ENCODE measurements at places on chromosomes 1 and 21.

DNA sequence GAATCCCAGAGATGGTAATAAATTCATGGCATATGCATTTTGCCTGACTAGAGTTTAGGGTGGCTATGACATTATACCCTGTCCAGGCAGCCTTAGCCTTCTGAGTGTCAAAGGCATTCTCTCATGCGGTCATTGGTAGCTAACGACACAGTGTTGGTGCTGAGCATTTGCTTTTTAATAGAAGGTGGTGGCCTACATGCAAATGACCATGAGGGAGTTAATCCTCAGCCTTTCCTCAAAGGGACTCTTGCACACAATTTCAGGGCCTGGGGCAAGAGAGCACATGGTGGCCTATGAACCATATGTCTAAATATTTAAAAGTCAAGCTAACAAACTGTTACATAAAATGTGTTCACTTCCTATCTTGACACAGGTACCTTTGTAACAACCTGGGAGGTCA lies 30.9 kb upstream of the KCNA10 start:
- DNase-seq = no peak

DNA sequence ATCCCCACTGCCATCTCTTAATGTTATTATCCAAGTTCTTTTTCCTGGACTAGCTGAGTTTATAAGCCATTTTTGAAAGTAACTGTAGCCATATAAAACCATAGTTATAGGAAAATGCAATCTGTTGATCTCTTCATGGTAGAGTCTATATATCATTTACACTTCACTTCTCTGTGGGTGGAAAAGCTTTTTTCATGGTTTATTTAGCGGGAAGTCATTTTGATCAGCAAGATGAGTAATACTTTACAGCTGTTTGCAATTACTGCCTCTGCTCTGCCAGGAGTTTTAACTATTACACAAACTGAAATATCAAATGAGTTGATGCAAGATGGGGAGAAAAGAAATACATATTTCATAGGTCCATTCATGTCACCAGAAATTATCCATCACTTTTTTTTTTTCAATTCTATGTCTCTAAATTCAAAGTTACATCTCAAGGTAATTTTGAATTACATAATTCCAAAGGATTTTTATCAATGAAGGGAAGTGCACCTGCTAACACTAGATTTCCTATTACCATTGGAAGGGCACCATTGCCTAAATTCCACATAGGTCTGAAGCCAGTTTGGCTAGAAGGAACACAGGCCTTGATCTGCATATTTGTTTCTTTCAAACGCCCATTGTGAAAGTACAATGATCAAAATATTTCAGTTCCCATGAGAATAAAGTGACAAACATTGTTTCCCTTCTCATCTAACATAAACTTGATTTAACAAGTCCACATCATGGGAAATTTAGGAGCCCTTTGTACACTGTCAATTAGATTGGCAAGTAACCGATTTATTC lies 296.7 kb downstream of the ZNF326 start:
- no peak for DNase-seq

GRCh38 chr1:125087691-125088090 lies 3902.9 kb downstream of the SRGAP2C start:
- no peak for DNase-seq

DNA sequence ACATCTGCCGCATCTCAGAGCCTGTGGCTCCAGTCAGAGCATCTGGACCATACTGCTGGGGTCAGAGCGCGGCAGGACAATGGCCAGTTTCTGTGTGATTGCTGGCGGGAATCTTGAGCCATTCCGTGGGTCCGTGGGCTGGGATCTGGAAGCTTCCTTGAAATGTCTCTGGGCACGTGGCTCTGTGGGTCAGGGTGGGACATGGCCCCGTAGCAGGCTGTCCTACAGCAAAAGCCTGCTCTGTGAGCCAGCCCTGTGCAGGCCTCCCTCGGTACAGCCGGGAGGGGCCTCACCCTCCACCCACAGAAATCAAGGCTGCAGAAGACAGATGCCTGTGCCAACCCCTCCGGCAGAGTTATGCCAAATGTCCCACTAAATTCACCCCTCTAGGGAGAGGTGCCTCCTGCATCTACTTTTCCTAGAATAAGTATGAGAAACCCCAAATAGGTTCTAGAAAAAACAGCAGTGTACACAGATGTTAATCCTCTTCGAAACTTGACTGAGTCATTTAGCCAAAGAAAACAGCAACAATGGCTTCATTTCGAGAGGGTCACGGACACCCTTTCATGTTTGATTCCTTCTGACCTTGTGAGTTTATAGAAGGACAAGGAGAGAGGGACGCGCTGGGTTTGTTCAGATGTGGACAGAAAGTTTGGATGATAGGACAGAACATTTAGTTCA lies 27.8 kb downstream of the COL18A1 start:
- no peak for DNase-seq

- DNase-seq = peak; percentile 87
Observed at GRCh38 chr1:2414297-2414958, 2.1 kb upstream of the PEX10 start.

GRCh38 chr1:245245021-245245667 lies 90.4 kb downstream of the KIF26B start:
- DNase-seq = no peak

DNA sequence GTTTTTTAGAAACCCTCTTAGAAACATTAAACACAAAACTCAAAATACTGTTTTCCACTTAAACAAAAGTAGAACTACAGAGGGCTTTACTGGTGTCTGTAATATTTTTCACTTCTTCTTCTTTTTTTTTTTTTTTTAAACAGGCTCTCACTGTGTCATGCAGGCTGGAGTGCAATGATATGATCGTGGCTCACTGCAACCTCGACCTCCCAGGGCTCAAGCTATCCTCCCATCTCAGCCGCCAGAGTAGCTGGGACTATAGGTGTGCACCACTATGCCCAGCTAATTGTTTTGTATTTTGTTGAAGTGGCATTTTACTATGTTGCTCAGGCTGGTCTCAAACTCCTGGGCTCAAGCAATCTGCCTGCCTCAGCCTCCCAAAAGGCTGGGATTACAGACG lies 194.8 kb downstream of the DAB1 start:
- peak; percentile 62 for DNase-seq

DNA sequence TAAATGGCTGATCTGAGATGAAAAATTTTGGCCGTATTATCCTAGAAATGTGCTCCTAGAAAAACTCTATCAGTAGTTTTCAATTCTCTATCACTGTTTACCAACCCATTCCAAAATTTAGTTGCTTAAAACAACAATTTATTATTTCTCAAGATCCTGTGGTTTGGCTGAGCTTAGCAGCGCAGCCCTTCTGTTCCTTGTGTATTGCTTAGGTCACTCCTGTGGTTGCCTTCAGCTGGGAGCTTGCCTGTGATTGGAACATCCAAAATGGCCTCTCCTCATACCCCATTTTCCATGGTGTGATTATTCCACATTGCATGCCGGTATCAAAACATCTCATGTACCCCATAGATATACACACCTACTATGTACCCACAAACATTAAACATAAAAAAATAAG lies 22.8 kb upstream of the STUM start:
- no peak for DNase-seq

DNA sequence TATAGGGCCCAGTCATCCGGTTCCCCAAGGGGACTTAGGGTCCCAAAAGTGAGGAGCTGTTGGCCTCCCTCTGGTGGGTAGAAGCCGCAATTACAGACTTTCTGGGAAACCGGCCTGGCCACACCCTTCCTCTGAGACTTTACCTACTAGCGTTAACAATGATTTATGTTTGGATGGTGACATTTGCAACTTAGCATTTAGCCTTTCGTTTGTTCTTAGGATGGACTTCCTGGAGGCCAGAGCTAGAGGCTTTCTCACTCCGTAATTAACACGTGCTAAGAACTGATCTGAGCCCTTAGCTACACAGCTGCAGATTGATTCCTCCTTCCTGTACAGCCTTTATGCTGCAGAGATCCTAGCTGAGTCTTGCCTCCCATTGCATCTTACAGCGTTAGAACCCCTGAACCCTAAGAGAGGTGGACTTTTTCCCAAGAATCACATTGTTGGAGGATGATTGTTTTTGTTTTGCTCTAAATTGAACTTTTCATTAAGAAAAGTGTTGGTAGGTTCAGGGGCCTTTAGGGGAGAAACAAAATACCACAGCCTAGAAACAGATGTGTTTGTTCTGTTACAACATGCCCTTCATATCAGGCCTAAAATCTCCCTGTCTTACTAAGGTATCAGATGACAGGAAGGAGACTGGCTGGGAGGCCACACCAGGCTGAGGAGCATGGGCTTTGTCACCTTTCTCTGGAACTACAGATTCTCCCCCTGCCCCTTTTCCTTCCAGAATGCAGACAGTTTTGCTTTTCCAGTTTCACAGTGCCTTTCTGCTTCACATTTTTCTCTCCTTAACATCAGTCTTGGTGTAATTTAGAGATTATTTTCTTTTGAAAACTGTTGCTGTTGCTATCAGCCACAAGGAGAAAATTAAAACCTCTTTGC lies 1.9 kb downstream of the S100A11 start:
- peak; percentile 86 for DNase-seq
